ENCODE measurements at places on chromosomes 16 and 17.

DNA sequence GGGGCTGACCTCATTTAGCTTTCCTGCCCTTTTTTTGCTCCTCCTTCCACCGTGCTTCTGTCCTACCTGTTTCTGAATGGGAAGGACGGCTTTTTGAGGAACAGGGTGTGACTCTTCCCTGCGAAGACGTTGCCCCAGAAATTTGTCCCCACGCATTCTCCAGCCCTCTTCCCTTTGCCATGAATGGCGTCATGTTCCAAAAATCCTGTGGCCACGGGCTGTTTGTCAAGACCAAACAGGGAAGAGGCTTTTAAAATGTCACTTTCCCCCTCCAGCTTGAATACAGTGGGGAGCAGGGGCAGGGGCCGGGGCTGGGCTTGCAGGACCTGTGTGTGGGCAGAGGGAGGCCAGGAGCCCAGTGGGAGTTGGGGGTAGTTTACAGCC is 13.9 kb downstream of the MPRIP start:
- DNase-seq = no peak

- no peak for DNase-seq
Measured at GRCh38 chr17:50093807-50094206, 1.3 kb upstream of the PDK2 start.

DNA sequence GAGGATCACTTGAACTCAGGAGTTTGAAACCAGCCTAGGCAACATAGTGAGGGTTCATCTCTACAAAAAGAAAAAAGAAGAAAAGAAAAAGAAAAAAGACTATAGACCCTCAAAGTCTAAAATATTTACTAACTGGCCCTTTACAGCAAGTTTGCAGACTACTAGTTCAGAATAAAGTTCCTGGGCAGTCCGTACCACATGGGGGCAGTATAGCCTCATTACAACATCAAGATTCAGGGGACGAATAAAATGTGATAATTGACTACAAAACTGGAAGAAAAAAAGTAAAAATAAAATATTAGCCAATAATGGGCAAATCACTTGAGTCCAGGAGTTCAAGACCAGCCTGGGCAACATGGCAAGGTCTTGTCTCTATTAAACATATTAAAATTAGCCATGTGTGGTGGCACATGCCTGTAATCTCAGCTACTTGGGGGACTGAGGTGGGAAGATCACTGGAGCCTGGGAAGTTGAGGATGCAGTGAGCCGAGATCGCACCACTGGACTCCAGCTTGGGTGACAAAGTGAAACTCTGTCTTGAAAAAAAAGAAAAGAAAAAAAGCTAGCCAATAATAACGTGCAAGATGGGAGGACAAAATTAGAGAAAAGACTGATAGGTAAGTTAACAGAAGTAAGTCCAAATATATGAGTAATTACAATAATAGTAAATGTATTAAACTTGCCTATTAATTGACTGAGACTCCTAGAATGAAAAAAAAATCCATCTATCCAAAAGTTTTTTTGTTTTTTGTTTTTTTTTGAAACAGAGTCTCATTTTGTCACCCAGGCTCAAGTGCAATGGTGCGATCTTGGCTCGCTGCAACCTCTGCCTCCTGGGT is 129.4 kb upstream of the SEC14L1 start:
- no peak for DNase-seq

DNA sequence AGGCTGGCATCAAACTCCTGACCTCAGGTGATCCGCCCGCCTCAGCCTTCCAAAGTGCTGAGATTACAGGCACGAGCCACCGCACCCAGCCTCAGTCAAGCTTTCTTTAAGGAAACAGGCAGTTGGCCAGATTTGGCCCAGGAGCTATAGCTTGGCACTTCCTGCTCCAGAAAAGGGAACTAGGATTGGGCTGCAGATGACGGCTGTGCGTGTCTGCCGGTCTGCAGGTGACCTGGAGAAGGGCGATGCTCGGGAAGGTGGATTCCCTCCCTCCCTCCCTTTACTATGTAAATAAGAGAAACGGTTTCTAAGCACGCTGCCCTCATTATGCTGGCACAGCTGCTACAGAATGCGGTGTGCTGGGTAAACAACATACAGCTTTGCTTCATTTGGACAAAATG is 215.9 kb downstream of the RPTOR start:
- DNase-seq = no peak

GRCh38 chr17:17172001-17172939 is 33.9 kb downstream of the PLD6 start:
- DNase-seq = no peak

GRCh38 chr16:86806838-86807351 is 228.5 kb downstream of the FOXL1 start:
- DNase-seq = no peak

DNA sequence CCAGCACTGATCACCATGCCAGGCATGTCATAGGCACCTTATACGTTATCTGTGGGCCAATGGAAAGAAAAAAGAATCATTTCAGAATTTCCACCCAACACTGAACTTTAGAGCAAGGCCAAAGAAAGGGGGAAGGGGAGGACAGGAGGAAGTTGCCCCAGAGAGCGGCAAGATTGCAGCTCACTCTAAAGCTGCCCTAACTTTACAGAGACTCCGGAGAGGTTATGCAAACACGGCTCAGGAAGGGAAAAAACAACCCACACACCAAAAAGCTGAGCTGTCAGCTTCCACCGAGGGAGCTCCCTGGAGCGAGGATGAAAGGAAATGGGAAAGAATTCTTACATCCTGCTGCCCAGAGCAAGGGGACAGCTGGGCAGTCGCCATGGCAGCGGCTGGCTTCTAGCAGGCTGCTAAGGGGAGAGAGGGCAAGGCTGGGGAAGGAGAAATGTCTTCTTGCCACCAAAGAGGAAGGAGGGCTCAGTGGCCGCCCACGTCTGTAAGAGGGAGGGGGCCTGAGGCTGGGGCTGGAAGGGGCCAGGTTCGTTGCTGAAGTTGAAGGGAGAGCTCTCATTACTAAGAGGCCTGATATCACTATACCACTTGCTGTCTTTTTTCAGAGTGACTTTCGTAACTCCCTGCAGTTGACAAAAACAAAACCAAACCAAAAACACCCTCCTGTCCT is 18.2 kb downstream of the COTL1 start:
- DNase-seq = peak; percentile 47

GRCh38 chr16:85372627-85373372 is 240.3 kb upstream of the GSE1 start:
- DNase-seq = peak; percentile 34

DNA sequence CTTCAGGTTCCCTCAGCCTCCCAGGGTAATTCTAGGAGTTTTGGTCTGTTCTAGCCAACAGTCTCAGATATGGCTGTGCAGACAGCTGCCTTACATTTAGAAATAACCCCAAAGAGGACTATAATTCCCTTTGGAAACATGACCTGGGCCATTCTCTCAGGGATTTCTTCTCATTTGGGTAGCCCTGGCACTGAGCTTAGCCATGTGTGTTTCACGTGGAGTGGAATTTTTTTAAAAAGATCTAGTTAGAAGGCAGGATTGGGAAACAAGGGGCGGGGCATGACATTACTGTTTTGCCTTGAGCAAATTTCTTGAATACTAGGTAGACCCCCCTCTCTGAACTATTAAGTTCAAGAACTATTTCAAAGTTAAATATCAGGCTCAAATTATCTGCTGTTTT is 29.6 kb upstream of the MRC2 start:
- no peak for DNase-seq

DNA sequence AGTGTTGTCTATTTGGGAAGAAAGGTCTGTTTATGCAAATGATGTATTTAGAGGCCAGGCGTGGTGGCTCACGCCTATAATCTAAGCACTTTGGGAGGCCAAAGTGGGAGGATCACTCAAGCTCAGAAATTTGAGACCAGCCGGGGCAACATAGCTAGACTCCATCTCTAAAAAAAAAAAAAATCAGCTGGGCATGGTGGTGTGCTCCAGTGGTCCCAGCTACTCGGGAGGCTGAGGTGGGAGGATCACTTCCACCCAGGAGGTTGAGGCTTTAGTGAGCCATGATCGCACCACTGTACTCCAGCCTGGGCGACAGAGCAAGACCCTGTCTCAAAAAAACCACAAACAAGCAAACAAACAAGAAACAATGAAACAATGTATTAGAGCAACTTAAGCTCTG is 18.9 kb upstream of the HEATR3 start:
- DNase-seq = no peak

- no peak for DNase-seq
Measured at GRCh38 chr16:81661082-81661481, 118.0 kb upstream of the PLCG2 start.
